ENCODE measurements at places on chromosomes 5 and 9.

GRCh38 chr5:79025054-79025472 lies 40.0 kb upstream of the ARSB start:
- no peak for DNase-seq

GRCh38 chr5:83388608-83389007 lies 82.9 kb upstream of the VCAN start:
- DNase-seq, result no peak

DNA sequence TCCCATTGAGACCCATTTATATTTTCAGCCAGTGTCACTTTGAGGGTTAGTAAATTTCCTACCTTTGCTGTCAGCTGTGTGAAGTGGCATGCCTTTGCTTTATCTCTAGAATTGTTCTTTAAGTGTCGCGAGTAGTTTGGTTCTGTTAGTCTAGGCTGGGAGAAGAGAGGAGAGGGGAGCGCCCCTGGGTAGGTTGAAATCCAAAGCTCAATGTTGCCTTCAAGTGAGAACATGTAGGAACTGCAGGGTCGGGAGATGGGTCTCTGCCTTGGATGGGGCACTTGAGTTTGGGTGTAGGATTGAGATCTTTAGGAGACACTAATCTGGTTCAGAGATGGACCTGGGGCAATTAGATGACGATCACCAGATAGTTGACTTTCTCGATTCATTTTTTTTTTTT lies 46.3 kb downstream of the STC2 start:
- no peak for DNase-seq

- no peak for DNase-seq
Observed at GRCh38 chr9:127686461-127687393, 20.1 kb upstream of the CFAP157 start.

DNA sequence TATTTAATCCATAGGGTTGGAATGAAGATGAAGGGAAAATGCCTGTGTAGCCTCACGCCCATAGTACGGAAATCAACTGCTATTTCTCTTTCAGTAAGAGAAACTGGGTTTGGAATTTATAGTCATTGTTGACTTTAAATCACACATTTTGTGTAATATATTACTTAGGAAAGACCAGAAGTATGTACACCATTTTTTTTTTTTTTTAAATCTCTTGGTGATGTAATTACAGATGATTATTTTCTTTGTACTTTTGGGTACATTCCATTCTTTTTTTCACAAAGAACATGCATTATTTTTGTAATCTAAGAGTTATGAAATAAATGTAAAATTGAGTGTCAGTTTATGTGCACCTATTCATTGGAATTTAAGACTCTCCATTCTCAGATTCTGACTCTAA lies 45.7 kb downstream of the POC5 start:
- DNase-seq, result no peak

- DNase-seq, result no peak
Observed at GRCh38 chr9:17490110-17490509, 88.8 kb upstream of the SH3GL2 start.

DNA sequence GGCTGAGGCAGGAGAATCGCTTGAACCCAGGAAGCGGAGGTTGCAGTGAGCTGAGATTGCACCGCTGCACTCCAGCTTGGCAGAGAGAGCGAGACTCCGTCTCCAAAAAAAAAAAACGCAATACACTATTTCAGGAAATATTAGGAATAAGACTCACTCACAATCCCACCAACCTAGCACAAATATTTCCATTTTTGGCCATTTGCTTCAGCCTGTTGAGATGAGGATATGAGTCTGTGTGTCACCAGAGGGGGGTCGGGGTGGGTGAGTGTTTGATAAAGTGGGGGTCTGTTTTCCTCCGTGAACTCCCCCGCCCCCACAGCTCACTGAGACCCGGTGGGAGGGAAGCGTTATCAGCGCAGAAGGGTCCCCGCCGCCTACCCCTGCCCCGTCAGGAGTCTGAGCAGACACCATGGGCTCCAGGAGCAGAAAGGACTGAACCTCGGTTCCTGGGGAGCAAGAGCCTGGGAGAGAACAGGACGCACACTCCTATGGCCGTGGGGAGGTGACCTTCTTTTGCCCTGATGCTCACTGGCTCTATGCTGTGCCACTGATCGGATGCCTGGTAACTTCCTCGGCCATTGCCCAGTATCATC lies 153.8 kb upstream of the PHYKPL start:
- no peak for DNase-seq

- no peak for DNase-seq
Observed at GRCh38 chr5:9537223-9538141, 8.4 kb downstream of the SEMA5A start.

DNA sequence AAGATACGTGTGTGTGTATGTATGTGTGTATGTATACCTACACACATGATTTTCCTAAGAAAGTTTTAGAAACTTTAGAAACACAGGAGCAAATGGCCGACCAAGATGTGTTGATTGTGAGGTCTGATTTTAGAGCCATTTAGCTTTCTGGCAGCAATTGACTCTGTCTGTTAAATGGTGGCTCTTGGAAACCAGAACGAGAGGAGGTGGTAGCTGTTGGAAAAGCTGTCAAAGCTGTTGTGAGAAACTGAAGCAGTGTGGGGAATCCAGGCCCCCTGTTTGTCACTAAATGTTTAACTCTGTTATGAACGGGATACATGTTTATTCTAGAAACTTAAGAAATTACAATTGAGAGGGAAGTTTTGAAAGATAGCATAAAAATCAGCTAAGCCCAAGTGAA lies 91.4 kb downstream of the GOLPH3 start:
- DNase-seq, result no peak

DNA sequence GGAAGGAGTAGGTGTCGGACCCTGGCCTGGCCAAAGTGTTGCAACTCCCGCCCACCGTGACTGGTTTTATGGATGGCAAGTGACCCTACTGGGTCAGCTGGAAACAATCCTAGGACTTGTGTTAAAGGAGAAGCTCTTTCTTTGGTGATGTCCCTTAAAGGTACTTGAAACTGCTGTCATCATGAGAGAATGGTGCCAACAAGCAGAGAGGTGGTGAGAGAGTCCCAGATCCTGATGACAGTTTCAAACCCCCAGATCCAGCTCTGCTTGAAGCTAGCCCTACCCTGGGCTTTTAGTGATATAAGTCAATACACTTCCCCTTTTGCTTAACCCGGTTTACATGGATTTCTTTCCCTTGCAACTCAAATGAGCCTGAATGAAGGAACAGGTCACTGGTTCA lies 72.5 kb upstream of the UBTD2 start:
- no peak for DNase-seq

Measured in omental fat pad (tissue), 4 donors.